ENCODE measurements at places on chromosomes 6 and 20.

GRCh38 chr20:62885896-62886708, 24.5 kb upstream of the TCFL5 start:
- DNase-seq, result no peak

GRCh38 chr20:52204136-52204535, 12.6 kb upstream of the ZFP64 start:
- DNase-seq, result no peak

DNA sequence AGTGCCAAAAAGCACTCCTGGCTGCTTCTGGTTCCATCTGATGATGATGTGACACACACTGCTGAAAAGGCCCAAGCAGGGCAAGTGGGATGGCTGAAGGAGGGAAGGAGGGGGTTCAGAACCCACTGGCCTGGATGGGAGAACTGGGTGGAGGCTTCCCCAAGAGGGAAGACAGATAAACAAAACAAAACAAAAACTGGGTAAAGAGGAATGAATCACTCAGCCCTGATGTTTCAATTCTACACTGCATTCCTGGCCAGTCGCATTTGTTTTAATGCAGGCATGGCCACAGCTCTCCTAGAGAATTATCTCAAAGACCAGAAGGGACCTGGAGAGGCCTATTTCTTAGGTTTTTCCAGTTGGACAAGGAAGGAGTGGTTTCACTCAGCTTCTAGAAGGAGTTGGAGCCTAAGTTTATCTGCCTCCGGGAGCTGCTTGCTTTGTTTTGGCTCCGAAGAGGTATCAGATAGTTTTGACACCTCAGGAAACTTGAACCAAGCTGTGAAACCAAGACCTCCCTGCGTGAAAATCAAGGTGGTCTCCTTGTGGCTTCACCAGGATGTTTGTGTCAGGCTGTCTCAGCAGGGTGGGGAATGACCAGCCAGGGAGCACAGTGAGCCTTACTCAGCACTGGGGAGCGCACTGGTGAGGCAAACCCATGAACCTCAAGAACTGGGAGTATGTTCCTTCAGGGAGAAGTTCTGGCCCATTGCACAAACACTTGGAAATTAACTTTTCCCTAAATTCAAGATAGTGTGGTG, 16.1 kb downstream of the TTPAL start:
- no peak for DNase-seq

GRCh38 chr6:149012040-149012545, 265.3 kb downstream of the UST start:
- DNase-seq, result no peak

DNA sequence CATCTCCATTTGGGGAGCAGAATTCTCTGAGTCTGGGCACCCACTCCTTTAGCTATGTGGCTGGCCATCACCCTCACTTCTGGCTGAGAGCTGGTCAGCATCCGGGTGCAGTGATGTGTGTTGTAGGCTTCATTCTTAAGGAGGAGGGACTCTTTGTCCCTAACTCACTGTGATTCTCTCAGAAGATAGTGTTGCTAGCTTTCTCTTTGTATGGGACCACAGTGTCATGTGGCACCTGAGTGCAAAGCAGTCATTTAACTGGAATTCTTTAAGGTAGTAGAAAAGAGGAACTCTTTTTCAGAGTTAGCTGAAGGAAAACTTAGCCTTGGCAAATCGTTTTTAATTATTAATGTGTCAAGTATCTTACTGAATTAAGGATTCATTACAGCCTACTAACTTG, 165.9 kb downstream of the JARID2 start:
- DNase-seq, result no peak

DNA sequence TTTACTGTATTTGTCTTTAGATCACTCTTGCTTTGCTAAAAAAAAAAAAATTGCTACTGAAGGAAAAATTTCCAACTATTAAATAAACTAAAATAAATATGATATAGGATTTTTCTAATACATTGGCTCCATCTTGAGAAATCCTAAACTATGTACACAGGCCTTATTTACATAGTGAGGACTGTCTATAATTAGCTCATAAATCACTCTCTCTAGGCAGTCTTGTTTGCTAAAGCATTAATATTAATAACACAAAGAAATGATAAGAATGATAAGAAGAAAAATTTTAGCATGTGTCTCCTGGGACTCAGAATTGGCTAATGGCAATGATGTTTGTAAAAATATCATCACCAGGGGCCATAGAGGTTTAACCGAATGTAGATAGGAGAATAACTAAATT, 13.3 kb upstream of the CRYBG1 start:
- DNase-seq, result no peak

DNA sequence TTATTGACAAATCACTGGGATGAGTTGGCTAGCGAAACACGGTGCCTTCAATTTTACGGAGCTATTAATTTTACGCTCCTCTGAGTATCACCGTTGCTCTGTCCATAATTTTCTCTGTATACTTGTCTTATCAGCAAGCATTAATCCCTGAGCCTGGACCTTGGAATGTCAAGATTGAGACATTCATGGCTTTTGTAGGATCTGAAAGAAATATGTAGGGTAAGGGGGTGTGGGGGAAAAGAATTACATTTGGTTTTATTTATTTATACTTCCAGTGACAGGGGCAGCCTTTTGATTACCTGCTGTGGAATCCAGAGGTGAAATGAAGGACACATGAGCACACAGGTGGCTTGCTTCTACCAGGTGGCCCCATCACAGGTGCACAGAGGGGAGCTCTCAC, 46.6 kb downstream of the DTD1 start:
- DNase-seq, result no peak

GRCh38 chr6:6751619-6752023, 163.1 kb downstream of the LY86 start:
- no peak for DNase-seq

- DNase-seq, result no peak
Observed at GRCh38 chr6:29531668-29532067, 27.9 kb downstream of the UBD start.

- DNase-seq, result no peak
Observed at GRCh38 chr20:42432496-42433334, 757.0 kb downstream of the PTPRT start.

- peak; percentile 17 for DNase-seq
Observed at GRCh38 chr20:35226884-35227681, 593 bp downstream of the MMP24 start.

- DNase-seq, result no peak
Observed at GRCh38 chr6:24891004-24891403, 44.8 kb downstream of the RIPOR2 start.

- DNase-seq, result no peak
Observed at GRCh38 chr6:102680413-102680812, 1286.9 kb downstream of the GRIK2 start.

DNA sequence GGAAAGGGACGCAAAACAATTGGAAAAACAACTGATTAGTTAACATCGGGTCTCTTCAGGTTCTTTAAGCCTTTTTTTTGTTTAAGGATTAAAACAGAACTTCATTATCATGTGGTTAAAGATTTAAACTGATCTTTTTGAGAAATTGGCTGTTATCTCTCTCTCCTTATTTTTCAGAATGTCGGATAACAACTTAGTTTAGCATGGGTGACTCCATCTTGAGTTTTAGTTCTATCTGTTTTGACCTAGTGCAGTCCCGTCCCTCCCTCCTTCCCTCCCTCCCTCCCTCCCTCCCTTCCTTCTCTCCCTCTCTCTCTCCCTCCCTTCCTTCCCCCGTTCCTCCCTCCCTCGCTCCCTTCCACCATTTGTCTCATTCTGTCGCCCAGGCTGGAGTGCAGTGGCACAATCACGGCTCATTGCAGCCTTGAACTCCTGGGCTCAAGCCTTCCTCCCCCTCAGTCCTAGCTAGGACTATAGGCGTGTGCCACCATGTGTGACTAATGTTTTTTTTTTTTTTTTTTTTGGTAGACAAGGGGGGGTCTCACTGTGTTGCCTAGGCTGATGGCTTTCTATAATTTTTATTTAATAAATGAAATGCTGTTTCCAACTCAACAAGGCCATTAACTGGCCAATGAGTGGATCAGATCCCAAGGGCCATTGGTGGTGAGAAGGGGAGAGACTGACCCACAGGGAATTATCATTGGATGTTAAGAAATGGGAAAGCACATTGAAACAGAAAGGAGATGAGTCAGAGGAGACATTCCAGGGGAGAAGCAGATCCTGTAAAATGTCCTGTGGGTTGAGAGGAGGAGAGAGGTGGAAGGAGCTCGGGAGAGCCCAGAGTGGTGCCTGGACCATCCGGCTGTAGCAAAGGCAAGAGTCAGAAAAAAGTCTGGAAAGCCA, 13.6 kb downstream of the BAK1 start:
- no peak for DNase-seq

Data from activated T-helper 1 cell treated with anti-CD3 and anti-CD28 coated beads, Interleukin-2, amount 50 U/mL, for 16 hours (primary cell).